ENCODE measurements at places on chromosomes 1 and 21.

GRCh38 chr1:235450433-235450832 lies 53.8 kb downstream of the B3GALNT2 start:
- no peak for DNase-seq

- DNase-seq, result no peak
Observed at GRCh38 chr1:10975567-10976326, 36.7 kb upstream of the TARDBP start.

- DNase-seq, result no peak
Observed at GRCh38 chr1:35637401-35637809, 3.9 kb downstream of the PSMB2 start.

DNA sequence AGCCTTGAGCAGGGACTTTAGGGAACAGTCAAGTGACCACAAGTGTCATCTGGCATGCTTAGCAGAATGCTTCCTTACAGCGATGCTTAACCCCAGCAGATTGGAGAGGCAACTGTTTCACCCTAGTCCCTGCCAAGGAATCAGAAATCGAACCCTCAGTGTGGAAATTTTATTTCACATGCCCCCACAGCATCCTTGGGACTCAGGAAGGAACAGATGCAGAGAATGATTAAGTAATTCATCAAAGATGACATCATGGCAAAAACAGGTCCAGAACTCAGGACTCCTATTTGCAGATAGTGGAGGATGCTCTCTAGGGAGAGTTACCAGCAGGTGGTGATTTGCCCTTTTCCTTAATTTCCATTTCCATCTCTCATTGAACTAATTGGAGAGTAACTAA lies 333.0 kb upstream of the KAZN start:
- DNase-seq, result no peak

GRCh38 chr1:94395748-94396309 lies 22.4 kb upstream of the ABCD3 start:
- DNase-seq, result no peak

- no peak for DNase-seq
Observed at GRCh38 chr1:21337928-21338572, 47.8 kb upstream of the ECE1 start.

DNA sequence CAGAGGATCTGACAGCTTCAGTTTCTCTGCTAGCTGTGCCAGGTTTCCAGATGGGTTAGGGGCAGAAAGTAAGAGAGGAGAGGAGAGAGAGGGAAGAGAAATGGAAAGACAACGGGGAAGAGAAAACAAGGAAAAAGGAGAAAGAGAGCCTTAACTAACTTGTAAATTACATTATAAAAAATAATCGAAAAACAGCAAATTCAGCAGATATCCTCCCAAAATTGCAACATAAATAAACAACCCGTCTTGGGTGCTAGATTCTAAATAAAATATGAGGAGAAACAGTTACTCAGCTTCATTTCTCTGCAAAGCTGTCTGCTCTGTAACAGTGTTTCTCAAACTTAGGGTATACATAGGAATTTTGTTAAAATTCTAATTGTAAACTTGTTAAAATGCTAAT lies 29.2 kb downstream of the SEC16B start:
- no peak for DNase-seq

DNA sequence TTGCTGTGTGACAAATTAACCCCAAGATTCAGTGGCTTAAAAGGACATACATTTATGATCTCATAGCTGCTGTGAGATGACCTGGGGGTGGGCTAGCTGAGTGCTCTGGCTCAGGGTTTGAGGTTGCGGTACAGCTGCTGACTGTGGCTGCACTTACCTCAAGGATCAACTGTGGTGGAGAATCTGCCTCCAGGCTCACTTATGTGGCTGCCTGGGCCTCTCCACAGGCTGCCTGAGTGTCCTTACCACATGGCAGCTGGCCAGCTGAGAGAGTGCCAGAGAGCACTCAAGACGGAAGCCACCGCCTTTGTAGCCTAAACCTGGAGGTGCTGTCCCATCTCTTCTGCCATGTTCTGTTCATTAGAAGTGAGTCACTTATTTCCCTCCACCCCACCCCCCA lies 5.7 kb downstream of the LRRC71 start:
- DNase-seq, result no peak

GRCh38 chr1:41672173-41672572 lies 187.7 kb upstream of the EDN2 start:
- no peak for DNase-seq

- no peak for DNase-seq
Observed at GRCh38 chr1:31439276-31439675, 26.3 kb downstream of the SERINC2 start.

- DNase-seq, result no peak
Observed at GRCh38 chr1:62484824-62485468, 48.1 kb downstream of the USP1 start.

DNA sequence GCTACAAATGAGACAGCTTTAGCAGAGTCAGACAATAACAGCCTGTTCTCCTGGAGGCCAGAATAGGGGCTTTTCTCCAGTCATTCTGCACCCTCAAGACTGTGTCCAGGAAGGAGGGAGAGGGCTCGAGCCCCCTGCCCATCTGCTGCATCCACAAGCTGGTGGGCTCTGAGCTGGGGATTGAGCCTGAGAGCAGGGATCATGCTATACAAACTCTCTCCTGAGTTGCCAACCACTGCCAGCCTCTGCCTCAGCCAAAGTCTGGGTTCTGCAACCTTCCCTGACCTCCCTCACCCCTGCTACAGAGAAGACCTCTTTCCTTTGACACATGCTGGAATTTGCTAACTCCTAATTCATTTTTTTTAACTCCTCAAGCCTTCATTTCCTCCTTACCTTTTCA lies 14.8 kb upstream of the PPM1J start:
- DNase-seq, result no peak

GRCh38 chr1:3366126-3367051 lies 88.1 kb upstream of the ARHGEF16 start:
- no peak for DNase-seq

GRCh38 chr1:204025917-204026707 lies 46.8 kb upstream of the SOX13 start:
- DNase-seq, result no peak

- no peak for DNase-seq
Observed at GRCh38 chr21:38927776-38928175, 122.0 kb downstream of the ETS2 start.

- DNase-seq, result no peak
Observed at GRCh38 chr21:44657635-44658540, at the start of gene KRTAP12-3. TSS of gene KRTAP12-3 (plus strand) at chr21:44657932. CDS start at chr21:44657980, 48 bp downstream.

GRCh38 chr21:21915816-21916215 lies 917.6 kb downstream of the NCAM2 start:
- no peak for DNase-seq

DNA sequence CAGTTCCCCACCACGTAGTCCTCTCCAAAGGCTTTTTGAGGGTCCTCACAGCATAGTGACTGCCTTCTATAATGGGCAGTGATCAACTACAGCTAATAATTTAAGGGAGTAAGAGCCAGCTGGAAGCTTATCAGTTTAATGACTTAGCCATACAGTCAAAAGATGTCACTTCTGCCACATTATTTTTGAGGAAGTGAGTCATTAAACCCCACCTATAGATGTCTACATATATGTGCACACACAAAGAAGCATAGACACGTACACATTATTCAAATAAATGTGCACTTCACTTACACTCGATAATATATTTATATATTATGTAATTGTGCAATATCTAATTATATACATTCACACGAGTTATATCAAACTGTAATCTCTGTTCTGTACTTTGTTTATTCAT lies 1704.7 kb downstream of the KCNT2 start:
- no peak for DNase-seq

- DNase-seq, result no peak
Observed at GRCh38 chr1:40372658-40373322, 737 bp upstream of the SMAP2 start.

DNA sequence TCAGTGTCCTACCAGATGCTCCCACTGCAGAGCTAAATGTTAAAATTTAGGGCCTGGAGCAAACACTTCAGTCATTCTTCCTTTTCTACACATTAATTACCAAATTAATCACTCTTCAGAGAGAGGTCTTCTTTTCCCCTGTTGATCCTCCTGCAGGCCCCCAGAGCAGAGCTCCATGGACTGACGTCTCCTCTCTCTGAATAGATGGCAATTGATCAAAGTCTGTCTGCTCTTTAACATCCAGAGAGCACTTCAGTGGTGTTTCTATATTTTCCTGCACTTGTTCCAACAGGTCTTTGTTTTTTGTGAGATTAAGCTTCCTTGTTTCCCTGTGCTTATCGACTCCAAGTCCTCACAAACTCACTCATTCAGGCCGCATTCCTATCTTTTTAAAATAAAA lies 239.3 kb downstream of the SIPA1L2 start:
- no peak for DNase-seq

DNA sequence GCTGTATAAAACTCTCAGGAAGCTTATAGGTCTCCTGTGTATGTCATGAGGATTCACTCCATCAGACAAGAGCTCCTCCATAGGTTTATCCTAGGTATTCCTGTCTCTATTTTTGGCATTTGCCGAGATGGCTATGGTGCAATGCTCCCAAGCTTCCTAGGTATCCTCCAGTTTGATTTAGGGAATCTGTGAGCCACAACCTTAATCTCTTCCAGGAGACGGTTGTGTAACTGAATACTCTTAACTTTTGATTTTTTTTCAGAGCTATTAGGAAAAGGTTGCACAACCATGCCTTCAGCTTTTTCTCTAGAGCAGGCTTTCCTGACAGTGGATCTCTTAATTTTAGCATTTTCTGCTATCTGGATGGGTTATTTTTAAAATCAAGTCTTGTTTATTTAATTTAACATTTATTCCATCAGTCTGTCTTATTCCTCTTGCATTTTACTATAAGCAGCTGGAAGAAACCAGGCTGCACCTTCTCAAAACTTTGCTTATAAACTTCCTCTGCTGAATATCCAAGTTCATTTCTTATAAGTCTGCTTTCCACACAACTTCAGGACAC lies 69.4 kb upstream of the BACE2 start:
- DNase-seq, result no peak

DNA sequence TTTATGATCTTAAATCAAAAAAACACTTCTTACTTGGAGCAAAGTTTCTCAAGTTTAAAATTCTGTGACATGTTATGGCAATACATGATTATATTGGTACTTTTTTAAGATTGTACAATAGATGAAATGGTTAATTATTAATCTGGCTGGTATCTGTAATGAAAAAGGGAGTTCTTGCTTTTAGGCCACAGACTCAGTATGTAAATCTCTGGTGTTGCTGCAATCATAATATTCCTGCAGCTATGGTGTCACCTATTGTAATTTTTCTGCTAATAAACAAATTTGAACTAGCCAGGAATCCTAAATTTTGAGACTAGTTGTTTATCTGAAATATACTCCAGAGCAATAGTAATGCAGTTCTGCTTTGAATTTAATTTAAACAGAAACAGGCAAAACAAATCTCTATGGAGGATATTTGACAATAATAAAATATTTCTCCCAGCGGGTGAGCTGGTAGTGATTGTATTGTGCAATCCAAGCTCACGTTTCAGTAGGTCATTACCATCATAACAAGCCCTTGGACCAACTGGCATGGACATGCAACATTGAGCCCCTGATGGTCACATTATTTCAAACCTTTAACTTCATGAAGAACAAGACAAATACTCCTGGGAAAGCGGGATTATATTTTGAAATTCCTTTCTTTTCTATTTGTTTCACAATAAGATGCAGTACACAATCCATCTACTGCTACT lies 77.2 kb upstream of the USH2A start:
- no peak for DNase-seq

DNA sequence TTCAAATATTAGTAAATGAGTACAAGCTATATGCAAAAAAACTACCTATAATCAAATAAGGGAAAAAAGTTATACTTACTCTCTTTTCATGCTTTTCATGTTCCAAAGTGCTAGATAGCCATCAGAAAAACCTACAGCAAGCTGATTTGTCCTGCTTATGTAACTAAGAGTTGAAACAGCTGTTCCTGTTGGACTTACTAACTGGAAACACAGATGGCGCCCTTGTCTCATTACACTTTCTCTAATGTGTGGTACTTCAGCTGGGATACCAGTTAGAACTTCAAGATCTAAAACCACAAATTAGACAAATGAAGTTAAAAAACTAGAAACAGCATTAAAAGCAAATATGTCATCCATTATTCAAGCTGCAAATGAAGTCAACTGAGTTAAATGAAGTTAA lies 24.3 kb downstream of the AHCTF1 start:
- no peak for DNase-seq

- no peak for DNase-seq
Observed at GRCh38 chr1:213481395-213481794, 430.4 kb downstream of the RPS6KC1 start.

DNA sequence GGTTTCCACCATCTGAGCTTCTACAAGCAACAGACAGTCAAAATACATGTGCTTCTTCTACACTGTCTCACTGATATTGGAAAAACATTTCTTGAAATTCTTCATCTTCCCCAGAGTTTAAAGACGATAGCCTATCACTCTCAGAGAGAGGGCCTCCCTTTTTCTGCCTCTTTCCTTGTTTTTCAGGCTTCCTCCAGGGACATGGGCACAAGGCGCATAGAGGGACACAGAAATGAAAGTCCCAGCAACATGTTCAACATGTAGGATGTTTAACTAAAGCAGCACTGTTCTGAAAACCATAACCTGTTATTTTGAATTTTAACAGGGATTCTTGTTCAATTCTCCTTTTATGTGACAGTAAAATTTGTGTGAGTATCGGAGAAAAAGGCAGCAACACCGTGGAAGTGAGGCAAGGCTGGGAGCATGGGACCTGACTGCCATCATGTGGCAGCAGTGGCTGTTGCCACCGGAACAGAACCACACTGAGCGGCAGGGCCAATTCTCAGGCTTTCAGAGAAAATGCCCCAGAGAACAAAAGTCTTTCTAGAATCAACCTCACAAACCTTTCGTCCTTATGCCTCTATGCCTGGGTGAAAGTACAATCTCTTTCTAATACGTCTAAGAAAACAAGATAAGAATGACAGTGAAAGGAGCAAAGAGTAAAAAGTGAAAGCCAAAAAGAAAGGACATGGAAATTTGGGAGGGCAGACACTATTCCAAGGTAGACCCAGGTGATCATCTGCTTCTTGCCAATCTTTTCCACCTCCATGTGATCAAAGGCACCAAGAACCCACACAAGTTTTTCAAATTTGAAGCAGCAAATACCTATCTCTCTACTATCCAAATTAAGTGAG lies 54.5 kb downstream of the PCNX2 start:
- DNase-seq, result no peak

DNA sequence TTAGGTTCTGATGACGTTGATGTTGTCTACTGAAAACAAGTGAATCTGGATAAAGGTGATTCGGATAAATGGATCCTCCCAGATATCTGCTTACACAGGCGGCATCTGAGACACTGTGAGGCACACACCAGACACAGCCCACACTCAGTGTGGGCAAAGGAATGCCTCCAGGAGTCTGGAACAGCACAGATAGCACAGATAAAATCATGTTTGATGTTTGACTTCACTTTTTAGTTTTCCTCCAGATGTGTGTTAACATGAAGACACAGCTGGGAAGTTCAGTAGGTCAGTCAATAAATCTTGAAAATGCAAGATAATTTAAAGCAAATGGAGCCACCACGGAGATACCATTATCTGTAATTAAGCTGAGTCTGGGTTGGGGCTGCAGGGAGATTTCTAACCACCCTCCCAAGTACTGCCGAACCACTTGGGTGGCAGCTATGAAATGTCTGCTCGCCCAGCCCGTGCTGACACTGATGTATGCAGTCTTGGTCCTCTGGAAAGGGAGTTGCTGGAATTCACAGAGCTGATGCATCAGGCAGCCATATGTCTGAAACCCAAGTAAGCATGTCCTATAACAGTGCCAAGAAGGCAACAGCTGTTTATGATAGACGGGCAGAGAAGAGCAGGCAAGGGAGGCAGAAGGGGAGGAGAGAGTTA lies 11.7 kb downstream of the CAPN9 start:
- DNase-seq, result no peak

GRCh38 chr1:215489771-215490565 lies 77.1 kb upstream of the KCTD3 start:
- no peak for DNase-seq

GRCh38 chr1:37255136-37255795 lies 219.1 kb upstream of the ZC3H12A start:
- no peak for DNase-seq

Measured in stimulated activated CD8-positive, alpha-beta memory T cell treated with anti-CD3 and anti-CD28 coated beads, Interleukin-4, amount 100 ng/mL, for 4 hours (primary cell).